ENCODE measurements at places on chromosomes 4 and X.

DNA sequence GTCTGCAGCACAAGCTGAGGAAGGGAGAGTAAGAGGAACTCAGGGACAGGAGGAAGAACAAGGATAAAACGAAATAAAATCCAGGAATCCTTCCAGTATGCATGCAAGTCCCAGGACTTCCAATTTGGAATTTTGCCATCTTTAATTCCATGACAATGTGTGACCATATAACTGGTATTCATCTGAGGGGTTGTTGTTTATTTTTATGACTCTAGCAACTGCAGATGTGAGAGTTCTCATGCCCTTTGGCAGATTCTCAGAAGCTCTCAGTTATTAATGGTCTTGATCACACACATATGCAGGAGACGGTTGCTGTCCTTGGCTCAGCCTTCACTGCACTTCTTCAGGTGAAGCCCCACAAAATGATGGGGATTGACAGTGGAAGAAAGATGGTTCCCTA, 148.2 kb downstream of the SMIM20 start:
- no peak for DNase-seq

DNA sequence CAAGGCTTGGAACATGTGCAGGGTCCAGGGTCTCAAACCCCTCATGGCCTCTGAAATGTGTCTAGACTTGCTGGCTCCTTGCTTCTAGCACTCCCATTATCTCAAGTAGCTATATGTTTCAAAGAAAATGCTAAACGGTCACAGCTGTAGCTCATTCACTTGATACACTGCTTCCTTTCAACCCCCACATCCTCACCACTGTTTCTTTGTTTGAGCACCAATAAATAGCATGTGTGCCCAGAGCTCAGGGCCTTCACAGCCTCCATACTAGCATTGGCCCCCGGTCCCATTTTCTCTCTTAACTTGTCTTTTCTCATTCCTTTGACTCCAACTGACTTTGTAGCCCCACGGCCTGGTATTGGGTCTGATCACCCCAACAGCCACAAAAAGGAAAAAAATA, 801.8 kb downstream of the STIM2 start:
- DNase-seq: no peak

DNA sequence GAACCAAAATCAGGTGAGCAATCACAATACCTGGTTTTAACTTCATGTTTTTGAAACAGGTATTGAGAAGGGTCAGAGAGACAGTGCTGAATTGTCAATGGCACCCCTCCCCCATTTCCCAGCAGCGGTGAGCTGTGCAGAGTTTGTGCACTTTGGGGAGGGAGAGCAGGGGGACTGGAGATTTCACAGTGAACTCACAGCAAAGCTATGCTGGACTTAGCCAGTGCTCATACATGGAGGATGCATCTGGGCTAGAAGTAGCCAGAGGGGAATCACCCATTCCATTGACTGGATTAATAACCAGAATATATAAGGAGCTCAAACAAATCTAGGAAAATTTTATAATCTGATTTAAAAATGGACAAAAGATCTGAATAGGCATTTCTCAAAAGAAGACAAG, 612.6 kb downstream of the STPG2 start:
- no peak for DNase-seq

DNA sequence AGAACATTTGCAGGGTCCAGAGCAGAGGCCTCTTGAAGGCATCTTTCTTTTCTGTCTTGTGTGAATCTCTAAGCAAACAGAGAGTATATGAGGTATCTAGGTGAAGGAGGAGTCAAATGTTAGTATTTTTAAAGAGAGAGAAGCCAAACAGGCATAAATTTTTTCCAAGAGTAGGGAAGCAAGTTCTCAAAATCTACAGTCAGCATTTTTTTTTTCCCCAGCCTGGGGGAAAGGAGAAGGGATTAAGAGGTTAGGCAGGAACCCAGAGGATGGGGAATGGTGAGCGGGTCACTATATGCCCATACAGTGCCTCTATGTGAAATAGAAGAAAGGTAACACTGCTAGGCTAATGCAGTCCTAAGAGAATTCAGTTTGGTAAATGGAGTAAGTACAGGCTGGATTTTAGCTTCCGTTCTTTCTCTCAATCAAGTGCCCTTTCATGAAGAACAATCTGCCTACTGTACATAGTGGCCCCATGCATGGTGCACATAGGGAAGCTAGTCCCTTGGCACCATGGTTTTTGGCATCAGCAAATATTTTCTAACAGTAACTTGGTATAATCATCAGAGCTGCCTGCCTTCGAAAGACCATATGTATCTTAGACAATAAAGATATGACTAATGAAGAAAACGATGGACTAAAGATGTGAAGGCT, 163.1 kb upstream of the MAB21L2 start:
- no peak for DNase-seq

- no peak for DNase-seq
Measured at GRCh38 chr4:76212851-76213414, 691 bp downstream of the SCARB2 start.
